ENCODE measurements at places on chromosomes 1 and 21.

DNA sequence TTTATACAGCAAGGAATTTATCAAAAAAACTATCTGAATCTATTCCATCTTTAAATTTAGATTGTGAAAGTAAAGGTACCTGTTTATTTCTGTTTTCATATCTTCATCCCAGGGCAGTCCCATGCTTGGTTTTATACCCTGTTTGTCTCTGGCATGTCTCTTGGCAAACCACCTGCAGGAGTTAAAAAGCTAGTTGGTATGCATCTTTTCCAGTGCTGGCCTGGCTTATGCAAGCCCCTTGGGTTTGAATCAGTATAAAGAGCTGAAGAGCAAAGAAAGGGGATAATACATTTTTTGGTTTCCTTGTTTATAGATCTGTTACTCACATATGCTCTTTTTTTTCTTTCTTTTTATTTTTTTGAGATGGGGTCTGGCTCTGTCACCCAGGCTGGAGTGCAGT lies 37.8 kb downstream of the LRRC8C start:
- no peak for DNase-seq

GRCh38 chr1:222010306-222010705 lies 268.4 kb upstream of the DUSP10 start:
- no peak for DNase-seq

- no peak for DNase-seq
Measured at GRCh38 chr1:204842892-204843291, 27.8 kb upstream of the NFASC start.

- no peak for DNase-seq
Measured at GRCh38 chr1:92901699-92902405, 59.4 kb downstream of the DIPK1A start.

- DNase-seq = no peak
Measured at GRCh38 chr1:82219841-82220240, 419.1 kb downstream of the ADGRL2 start.

DNA sequence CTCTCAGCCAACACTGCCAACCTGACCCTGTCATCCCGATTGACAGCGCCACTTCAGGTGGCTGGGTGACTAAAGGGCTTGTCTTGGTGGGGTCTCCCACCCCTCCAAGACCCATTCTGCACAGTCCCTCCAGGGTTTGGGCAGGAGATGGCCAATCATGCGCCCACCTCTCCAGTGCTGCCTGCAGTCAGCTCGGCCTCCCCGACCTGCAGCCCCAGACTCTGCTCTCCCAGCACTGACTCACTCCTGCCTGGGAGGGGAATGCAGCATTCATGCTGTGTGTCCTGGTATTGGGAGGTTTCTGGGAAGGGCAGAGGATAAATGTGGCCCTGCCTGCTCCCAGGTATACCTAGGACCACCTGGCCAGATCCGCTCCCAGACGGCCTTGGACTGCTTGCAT lies 9.7 kb downstream of the TMEM81 start:
- no peak for DNase-seq

All from inflammatory macrophage (primary cell).